Fibroblast of skin of left quadriceps (primary cell): ENCODE measurements at places on chromosomes 6 and 20.

GRCh38 chr6:46715141-46715540 is 20.0 kb downstream of the PLA2G7 start:
- DNase-seq: no peak

DNA sequence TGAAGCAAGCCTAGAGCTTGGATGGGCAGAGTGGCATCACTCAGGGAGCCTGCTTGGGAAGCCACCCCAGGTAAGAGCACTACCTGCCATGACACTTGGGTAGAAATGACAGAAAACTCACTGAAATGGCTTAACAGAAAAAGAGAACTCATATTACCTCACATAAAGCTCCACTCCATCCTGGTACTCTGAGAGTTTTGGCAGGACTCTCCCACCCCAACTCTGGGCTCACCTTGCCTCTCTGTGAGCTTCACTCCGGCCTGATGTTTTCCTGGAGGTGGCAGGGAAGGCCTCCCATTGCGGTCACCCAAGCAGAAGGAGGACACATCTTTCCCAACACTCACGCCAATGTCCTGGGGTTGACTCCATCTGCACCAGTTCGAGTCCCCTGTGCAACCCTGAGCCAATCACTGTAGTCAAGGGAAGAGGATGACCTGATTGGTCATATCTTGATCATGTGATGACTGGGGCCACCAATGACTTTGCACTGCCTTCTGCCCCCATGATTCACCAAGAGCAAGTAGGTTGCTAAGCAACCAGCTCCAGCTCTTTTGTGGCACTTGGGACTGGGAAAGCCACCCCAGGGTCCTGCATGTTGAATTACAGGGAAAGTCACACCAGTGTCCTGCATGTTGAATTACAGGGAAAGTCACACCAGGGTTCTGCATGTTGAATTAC is 446.1 kb upstream of the SULF2 start:
- DNase-seq: no peak

- DNase-seq: no peak
Observed at GRCh38 chr6:107820338-107821261, 3.5 kb downstream of the SCML4 start.

DNA sequence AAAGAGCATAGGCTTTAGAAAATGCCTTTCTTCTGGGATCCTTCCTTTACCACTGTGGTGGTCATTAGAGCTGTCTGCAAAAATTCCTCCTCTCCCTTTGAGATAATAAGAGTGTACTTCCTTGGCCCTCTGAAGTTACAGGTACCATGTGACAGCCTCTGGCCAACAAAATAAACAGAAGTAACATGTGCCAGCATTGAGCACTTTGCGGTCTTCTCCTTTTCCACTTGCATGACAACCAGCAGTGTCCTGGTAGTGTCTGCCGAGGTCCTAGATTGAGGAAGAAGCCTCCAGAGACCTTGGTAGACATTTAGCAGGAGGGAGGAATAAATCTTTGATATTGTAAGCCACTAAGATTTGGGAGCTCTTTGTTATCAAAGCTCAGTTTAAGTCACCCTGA is 87.5 kb upstream of the ARID1B start:
- no peak for DNase-seq

GRCh38 chr6:170034294-170034693 is 256.6 kb downstream of the DLL1 start:
- DNase-seq: no peak

GRCh38 chr20:63009988-63010769 is 3.4 kb upstream of the BHLHE23 start:
- DNase-seq: no peak

- DNase-seq: peak; percentile 52
Observed at GRCh38 chr6:31042806-31043205, 32.5 kb downstream of the MUC22 start.

GRCh38 chr6:129454488-129454887 is 255.5 kb downstream of the ARHGAP18 start:
- DNase-seq: no peak

GRCh38 chr6:111231090-111231459 is 143.8 kb downstream of the SLC16A10 start:
- DNase-seq: peak; percentile 40

DNA sequence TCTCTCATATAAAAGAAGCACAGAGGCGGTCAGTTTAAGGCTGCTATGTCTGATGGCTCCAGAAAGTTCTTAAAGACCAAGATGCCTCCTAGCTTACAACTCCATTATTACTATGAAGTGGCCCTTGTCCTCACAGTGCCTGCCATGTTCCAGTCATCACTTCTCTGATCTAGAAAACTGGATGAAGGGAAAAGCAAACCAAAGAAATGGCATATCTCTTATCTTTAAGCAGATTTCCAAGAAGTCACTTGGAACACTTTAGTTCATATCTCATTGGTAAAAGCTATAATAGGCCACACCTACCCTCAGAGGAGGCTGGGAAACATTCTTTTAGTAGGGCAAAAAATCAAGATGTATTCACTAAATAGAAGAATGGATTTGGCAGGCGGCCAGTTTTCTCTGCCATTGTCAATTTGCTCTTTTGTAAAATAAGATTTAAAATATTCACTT is 289.6 kb downstream of the TBC1D7 start:
- no peak for DNase-seq

GRCh38 chr6:40461643-40462042 is 125.5 kb downstream of the LRFN2 start:
- DNase-seq: no peak

GRCh38 chr6:111361648-111362047 is 121.4 kb downstream of the REV3L start:
- peak; percentile 15 for DNase-seq

GRCh38 chr6:5762561-5762968 is 244.2 kb downstream of the NRN1 start:
- no peak for DNase-seq

DNA sequence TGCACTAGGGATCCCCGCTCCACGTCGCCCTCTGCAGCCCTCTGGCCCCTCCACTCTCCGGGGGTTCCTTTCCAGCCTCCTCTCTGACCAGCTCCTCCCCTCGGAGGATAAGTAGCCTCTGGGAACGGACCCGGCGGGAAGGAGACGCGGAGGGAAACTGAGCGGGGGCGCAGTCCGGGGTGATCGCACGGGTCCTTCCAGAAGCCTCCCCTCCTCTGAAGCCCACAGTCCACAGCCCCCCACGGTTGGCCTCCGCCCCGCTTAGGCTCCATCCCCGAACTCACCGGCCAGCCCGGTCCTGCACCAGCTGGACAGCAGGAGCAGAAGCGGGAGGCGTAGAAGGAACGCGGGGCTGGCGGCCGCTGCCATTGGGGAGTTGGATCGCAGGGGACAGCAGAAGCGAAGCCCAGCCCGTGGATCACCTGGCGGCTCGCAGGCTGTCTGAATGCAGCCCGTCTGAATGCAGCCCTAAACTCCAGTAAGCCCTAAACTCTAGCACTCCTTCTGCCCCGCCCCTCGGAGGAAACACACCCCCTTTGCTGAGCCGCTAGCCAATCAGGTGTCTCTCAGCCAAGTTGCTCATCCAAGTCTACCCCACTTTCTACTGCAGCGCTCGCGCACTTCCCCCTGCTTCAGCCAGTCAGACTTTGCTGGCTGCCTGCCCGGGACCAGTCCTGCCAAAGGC is at the start of gene RAET1G:
Gene RAET1G, minus strand, starts transcription at position 480 of the 685 bp plus-strand sequence. Its CDS starts 111 bp downstream, at position 369.
- DNase-seq: peak; percentile 88

GRCh38 chr6:88577461-88577860 is 386.0 kb downstream of the RNGTT start:
- DNase-seq: no peak

- DNase-seq: no peak
Observed at GRCh38 chr6:7467007-7467897, 74.2 kb upstream of the DSP start.

DNA sequence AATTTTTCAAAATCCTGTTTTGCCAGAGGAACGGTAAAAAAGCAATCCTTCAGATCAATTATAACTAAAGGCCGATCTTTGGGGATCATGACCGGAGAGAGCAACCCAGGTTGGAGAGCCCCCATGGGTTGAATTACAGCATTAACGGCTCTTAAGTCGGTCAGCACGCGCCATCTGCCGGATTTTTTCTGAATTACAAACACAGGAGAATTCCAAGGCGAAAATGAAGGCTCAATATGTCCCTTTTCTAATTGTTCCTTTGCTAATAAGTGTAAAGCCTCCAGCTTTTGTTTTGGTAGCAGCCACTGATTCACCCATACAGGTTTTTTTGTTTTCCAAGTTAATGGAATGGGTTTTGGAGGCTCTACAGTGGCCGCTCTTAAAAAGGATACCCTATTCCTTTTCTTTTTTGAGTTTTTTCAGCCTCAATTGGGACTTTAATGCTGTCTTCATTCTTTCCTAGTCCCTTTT is 16.9 kb upstream of the PTCRA start:
- DNase-seq: no peak

DNA sequence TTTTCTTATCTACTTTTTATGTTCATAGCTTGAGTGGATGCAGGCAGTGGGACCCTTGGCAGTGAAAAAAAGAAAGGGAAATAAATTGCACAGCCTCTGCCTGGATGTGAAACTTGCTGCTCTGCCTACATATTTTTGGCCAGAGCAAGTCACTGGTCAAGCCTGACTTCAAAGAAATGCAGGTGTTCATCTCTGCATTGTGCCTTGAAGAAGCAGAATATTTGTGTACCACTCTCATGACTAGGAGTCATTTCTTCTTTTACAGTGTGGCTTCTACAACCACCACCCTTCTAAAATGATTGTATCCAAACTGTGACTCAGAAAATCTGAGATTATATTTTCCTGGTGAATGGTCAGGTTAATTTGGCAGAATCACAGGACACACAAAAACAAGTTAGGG is 2.5 kb upstream of the KATNA1 start:
- no peak for DNase-seq

DNA sequence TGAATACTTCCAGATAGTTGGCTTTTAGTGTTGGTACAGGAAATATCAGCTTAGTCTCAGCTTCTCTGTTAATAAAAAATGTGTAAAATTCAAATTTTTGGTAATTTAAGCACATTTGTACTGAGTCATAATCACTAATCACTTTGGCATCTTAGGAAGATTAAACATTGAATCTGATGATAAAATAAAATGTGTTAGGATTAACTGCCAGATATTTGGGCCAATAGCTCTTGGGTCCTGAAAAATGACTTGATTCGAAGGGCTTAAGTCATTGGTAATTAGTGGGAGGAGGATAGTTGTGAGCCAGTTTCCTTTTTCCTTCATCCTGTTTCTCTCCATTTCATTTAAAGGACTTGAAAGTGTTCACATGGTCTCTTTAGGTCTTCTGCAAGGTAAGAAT is 426.1 kb downstream of the RFPL4B start:
- peak; percentile 76 for DNase-seq

GRCh38 chr6:101080597-101080996 is 199.5 kb upstream of the ASCC3 start:
- DNase-seq: peak; percentile 44

GRCh38 chr6:5053864-5054244 is 31.3 kb upstream of the PPP1R3G start:
- no peak for DNase-seq

GRCh38 chr20:13930281-13930680 is 60.1 kb downstream of the SEL1L2 start:
- no peak for DNase-seq
